ENCODE measurements at places on chromosomes 4 and X. TPM values are rescaled to one million over a fixed set of nuclear protein-coding genes. Genes with fewer than 3 reads are reported as not detected.

GRCh38 chrX:25507801-25508200, 492.0 kb upstream of the ARX start:
- no peak for DNase-seq

GRCh38 chr4:2489081-2489805, 20.3 kb downstream of the RNF4 start:
- DNase-seq, result no peak

DNA sequence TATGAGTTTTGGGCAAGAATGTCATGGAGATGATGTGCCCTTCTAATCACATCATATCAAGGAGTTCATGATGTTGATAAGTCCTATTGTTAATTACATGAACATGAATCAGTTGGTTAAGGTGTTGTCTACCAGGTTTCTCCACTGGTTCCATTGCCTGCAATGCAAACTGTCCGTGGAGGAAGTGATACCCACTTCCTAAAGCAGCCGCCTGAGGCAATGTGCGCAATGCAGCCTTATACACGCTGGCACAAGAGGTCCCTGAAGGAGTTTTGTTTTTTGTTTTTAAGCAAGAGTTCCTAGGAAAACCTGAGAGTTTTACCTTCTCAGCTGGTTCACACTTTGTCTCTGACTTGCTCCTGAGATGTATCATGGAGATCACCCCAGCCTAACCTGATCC, 5.9 kb upstream of the GPKOW start:
- DNase-seq, result no peak

- DNase-seq, result no peak
These were observed 307.8 kb upstream of the DIPK2B start for GRCh38 chrX:45508454-45508853.

- no peak for DNase-seq
These were observed 61.1 kb downstream of the ABCG2 start for GRCh38 chr4:88097301-88097700.

CYTL1 gene
- not detected for total RNA-seq

RWDD4 gene
- total RNA-seq, result 31.5 TPM

- DNase-seq, result no peak
These were observed 39.3 kb downstream of the ING2 start for GRCh38 chr4:183544109-183544508.

GRCh38 chr4:164188236-164188635, 565.7 kb upstream of the SMIM31 start:
- no peak for DNase-seq

DNA sequence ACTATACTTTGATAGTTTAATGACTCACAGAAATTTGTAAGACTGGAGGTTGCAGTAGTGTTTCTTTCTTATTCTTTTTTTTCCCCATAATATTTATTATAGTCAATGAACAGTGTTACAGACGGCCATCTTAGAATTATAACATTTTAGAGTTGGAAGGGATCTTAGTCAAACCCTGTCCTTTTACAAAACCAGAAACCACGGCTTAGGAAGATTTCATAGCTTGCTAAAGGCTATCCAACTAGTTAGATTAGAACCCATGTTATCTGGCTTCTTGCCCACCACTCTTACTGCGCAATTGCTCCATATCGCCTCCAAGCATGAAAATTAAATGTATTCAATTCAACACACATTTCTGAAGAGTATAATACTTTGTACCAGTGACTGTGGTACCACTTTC, 1.1 kb downstream of the XIAP start:
- DNase-seq, result no peak

DNA sequence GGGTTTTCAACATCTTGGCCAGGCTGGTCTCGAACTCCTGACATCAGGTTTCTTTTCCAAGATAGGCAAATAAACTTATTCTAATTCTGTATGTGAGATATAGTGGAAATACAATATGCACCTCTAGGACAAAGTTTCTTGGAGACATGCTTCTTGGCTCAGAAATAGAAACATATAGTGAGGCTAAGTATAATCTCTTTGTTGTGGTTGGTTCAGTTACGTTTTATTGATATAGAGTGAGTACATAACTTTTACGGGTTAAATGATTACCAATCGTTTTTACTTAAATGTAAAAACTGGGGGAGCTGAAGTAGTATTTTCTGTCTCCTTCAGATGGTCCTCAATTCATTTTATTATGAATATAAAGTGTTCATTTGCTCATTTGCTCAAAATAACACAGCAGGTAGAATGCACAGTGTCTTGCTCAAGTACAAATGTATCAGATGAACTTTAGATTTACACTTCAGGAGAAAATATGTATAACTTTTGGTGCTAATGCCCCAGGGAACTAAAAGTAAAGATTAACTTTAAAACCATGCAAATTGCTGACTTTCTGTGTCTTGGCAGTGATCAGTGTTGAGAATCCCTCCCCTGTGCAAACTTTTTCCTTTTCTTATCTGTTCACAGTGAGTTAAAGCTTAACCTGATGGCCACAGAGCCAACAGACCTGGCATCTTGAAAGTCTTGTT, 77.6 kb downstream of the AFF1 start:
- no peak for DNase-seq

DNA sequence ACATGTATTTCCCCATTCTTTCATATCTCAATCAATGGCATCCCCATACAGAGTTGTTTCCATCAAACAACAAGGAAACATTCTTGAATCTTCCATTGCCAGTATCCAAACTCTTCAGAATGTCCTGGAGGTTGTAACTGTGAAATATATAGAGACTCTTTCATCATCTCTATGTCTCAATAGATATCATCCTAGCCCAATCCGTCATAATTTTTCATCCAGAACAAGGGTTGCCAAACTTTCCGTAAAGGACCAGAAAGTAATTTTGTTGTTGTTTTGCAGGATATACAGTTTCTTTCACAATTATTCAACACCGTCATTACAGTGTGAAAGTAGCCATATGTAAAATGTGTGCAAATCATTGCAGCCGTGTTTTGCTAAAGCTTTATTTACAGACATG, 15.2 kb upstream of the CXCL6 start:
- no peak for DNase-seq

DNA sequence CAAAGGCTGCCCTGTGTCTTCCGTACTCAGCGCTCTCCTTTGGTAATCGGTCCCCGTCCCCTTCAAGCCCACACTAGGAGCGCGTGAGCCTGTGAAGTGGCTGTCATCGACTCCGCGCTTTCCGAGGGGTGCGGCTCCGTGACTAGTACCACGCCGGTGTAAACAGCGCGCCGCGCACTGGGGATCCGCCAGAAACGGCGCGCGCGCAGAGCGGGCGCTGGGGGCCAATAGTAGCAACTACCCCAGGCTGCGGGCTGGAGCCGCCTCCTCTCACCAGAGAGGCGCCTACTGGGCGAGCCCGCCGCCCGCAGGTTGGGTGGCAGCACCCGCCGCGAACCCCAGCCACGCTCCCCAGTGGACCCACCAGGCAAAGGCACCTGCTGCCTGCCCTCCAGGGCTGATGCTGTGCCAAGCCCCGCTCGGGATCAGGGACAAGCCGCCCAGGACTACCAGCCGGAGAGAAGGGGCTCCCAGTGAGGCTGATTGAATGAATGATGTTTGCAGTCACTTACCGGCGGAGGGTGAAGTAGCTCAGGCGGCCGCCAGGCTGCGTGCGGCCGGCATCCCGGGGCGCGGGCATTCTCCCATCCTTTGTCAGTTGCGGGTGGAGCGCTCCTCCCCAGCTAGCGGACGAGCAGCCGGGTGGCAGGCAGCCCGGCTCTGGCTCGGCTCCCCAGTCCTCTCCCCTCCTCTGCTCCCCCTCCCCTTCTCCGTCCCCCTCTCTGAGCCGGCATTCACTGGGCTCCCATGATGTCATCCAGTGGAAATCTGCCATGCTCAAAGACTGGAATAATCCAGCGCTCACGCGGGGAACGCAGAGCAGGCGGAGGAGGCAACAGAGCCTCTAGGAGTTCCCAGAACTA, 370.3 kb upstream of the SMIM31 start:
- no peak for DNase-seq

Measured in activated CD4-positive, alpha-beta T cell treated with anti-CD3 and anti-CD28 coated beads, Interleukin-2, amount 10 ng/mL, durations not matched to agents 24 days and 14 days (primary cell).